ENCODE measurements at places on chromosomes 13 and 19. TPM values are rescaled to one million over a fixed set of nuclear protein-coding genes. Genes with fewer than 3 reads are reported as not detected.

Gene ANGPTL8
- not detected for total RNA-seq

Gene RFPL4AL1
- total RNA-seq = 0.17 TPM

Gene WDR88
- 0.28 TPM for total RNA-seq

Gene PODNL1
- total RNA-seq = 1.4 TPM

Gene SYDE1
- total RNA-seq = 17.5 TPM

Gene ZNF471
- total RNA-seq = 0.07 TPM

Gene FGF22
- total RNA-seq = 0.63 TPM

Gene NRTN
- 1.6 TPM for total RNA-seq

Gene NOVA2
- 1.3 TPM for total RNA-seq

Gene CRB3
- 5.0 TPM for total RNA-seq

Gene PSPN
- 0.72 TPM for total RNA-seq

Gene SIAH3
- not detected for total RNA-seq

Gene NEK5
- not detected for total RNA-seq

Gene TTC9B
- total RNA-seq = 0.61 TPM

Gene ZNF846
- 1.4 TPM for total RNA-seq

Gene TMEM145
- 3.0 TPM for total RNA-seq

Gene C19orf12
- 52.3 TPM for total RNA-seq

Gene C19orf38
- not detected for total RNA-seq

Gene CCL25
- not detected for total RNA-seq

Gene NKPD1
- total RNA-seq = 0.93 TPM

Gene SHANK1
- total RNA-seq = 0.09 TPM

Gene FRY
- total RNA-seq = 0.10 TPM

Gene CALR3
- total RNA-seq = not detected

Gene MBD3L2
- not detected for total RNA-seq

Gene ZNF264
- total RNA-seq = 8.5 TPM

Gene NKG7
- not detected for total RNA-seq

Gene OR7C1
- not detected for total RNA-seq

Gene ZNF69
- not detected for total RNA-seq

Gene CGB5
- 0.61 TPM for total RNA-seq

Gene CRX
- total RNA-seq = not detected

Gene RASL11A
- 4.2 TPM for total RNA-seq

Gene DKKL1
- 0.64 TPM for total RNA-seq

Gene RELB
- total RNA-seq = 30.5 TPM

Gene ZNF772
- total RNA-seq = 1.8 TPM

Gene ANKLE1
- 0.41 TPM for total RNA-seq

Gene OLFM2
- 11.8 TPM for total RNA-seq
